ENCODE measurements at places on chromosomes 3 and 15. TPM values are rescaled to one million over a fixed set of nuclear protein-coding genes. Genes with fewer than 3 reads are reported as not detected.

- H3K27ac ChIP-seq = no peak overlapping the region
- no peaks in the 10 kb centered on the region for H3K27me3 ChIP-seq
- no peak for DNase-seq
- H3K4me1 ChIP-seq = no peaks in the 10 kb centered on the region
Measured at GRCh38 chr3:167346171-167346570, 33.9 kb downstream of the ZBBX start.

DNA sequence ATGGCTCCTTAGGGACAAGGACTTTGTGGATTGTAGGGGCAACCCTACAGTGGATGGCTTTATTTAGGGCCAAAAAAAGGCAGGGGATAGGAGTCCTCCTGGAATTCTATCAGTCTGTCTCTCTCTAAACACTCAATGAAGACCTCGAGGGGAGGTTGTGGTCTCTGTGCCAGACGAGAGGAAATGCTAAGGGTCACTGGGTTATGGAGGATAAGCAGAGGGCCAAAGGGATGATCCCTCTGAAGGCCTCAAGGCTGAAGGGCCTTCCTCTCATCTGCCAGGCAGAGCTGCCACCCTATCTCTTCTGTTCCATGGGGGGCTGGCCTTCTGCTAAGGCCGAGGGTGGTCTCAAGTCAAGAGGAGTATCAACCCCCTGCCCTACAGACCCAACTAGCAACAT, 27.0 kb downstream of the PLXNB1 start:
- no peak overlapping the region for H3K4me3 ChIP-seq
- DNase-seq = no peak
- no peaks in the 10 kb centered on the region for H3K27me3 ChIP-seq
- no peak overlapping the region for H3K27ac ChIP-seq
- no peaks in the 10 kb centered on the region for H3K4me1 ChIP-seq

DNA sequence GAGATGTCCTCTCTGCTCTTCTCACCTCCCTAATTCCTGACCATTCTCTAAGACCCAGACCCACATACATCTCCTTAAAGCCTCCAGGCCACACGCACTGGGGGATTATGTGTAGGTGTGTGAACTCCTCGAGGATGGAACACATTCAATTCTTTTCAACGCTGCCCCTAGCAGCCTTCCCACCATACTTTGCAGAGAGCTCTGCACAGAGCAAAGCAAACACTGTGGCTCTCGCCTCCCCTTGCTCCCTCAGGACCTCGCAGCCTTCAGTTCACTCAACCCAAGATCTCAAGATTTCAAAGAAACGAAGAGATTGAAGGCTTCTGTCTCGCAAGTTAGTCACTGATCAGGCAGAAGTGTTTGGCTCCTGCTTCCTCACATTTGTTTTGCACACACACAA, 6.0 kb downstream of the ACTC1 start:
- no peaks in the 10 kb centered on the region for H3K36me3 ChIP-seq
- no peak overlapping the region for H3K4me3 ChIP-seq
- DNase-seq = no peak
- no peaks in the 10 kb centered on the region for H3K4me1 ChIP-seq
- peaks cover 4% of the 10 kb centered on the region for H3K27me3 ChIP-seq
- no peak overlapping the region for H3K27ac ChIP-seq

The GPR149 gene
- total RNA-seq = not detected

Data from GM12878 (cell line).